Activated naive CD8-positive, alpha-beta T cell treated with anti-CD3 and anti-CD28 coated beads, Interleukin-2, amount 10 ng/mL, durations not matched to agents 7 days and 5 days (primary cell): ENCODE measurements at places on chromosomes 3 and 15.

GRCh38 chr3:22555753-22556435 is 647.2 kb upstream of the UBE2E2 start:
- no peak for DNase-seq

- DNase-seq: no peak
Measured at GRCh38 chr3:5218815-5219214, 31.3 kb downstream of the EDEM1 start.

DNA sequence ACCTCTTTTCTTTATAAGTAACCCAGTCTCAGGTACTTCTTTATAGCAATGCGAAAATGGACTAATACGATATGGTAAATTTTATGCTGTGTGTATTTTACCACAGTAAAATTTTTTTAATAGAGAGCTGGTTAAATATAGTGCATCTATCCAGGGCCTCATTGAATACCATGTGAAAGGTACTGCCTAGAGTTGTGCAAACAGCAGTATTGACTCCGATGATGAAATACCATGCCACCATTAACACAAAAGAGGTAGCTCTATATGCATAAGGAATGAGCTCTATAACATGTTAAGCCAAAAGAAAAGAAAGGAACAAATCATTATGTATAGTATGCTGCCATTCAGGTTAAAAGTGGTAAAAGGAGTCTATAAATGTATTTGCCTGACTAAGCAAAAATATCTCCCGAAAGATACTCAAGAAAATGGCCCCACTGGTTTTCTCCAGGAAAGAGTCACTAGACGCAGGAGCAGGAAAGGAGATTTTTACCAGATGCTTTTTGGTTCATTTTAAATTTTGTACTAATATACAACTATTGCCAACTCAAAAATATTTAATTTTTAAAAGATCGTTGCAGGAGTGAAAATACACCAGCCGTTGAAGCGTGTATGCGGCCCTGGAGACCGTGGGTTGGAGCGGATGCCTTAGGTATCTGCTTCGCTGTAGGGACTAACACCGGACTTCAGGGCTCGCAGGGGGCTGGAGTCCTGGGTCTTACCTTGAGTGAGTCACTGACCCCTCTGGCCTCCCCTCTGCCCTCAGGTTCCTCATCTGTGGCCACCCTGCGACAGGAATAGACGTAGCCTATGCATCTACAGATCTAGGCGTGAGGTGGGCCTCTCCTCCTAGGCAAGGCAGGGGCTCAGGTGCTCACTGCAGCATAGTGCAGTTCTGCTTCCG is 120.1 kb downstream of the CHSY1 start:
- no peak for DNase-seq

- DNase-seq: no peak
Measured at GRCh38 chr3:121985846-121986245, 36.2 kb downstream of the ILDR1 start.

DNA sequence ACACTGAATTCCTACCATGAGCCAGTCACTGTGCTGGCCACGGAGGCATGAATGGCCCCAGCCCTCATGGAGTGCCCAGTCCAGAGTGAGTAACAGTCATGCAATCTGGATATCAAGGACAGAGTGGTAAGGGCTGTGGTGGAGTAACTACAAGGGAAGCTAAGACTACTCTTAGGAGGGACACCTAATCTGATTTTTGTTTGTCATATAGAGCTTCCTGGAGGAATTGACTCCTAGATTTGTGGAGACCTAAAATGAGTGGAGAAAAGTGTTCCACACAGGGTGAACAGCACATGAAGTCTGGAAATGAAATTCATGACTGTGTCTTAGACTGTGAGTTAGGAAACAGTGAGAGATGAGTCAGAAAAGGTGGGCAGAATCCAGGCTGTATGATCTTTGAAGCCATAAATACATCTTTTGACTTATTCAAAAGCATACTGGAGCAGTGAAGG is 219.9 kb downstream of the NFKBIZ start:
- DNase-seq: no peak

- peak; percentile 63 for DNase-seq
Measured at GRCh38 chr15:73851689-73852088, 21.7 kb upstream of the TBC1D21 start.
